Renal cortex interstitium (tissue), 15 donors: ENCODE measurements at places on chromosomes 16 and 17.

GRCh38 chr17:61480414-61480807 is 28.2 kb downstream of the TBX4 start:
- no peak for DNase-seq

- DNase-seq = no peak
Observed at GRCh38 chr16:8047736-8048135, 542.6 kb downstream of the TMEM114 start.

- peak; percentile 70 for DNase-seq
Observed at GRCh38 chr16:30805370-30806169, 18.6 kb upstream of the ZNF629 start.

DNA sequence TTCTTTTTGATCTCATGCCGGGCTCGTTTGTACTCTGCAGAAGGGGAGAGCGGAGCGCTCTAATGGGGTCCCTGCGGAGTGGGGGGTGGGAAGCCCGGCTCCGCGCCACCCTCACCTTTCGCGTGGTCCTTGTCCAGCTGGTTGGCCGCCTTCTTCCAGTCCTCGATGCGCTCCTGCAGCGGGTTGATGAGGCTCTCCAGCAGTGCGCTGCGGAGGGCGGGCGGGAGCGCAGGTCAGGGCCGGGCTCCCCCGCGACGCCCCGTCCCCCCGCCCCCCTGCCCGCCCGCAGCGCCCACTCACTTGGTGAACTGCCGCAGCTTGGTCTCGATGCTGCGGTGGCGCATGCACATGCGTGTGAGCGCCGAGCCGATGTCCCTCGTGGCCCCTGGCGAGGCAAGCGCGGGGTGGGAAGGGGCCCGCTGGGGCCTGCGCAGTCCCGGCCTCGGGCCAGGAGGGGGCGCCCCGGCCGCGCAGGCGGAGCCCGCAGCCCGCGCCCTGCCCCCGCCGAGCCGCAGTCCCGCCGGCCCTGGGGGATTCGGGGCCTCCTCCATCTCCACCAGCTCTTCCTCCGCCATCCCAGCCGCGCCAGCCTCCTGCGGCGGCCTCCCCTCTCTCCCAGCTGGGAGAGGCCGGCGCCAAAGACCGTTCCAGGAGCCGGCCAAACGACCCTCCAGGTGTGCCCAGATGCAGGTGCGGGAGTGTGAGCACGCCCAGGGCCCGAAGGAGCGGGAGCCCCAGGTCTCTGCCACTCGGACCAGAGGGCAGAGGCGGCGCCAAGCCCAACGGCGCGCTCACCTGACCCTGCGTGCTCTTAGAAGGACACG is 6.0 kb downstream of the MTSS2 start:
- DNase-seq = no peak

GRCh38 chr17:20074489-20074888 is 65.3 kb downstream of the SPECC1 start:
- no peak for DNase-seq

GRCh38 chr17:14904386-14904785 is 360.7 kb downstream of the PMP22 start:
- DNase-seq = no peak

DNA sequence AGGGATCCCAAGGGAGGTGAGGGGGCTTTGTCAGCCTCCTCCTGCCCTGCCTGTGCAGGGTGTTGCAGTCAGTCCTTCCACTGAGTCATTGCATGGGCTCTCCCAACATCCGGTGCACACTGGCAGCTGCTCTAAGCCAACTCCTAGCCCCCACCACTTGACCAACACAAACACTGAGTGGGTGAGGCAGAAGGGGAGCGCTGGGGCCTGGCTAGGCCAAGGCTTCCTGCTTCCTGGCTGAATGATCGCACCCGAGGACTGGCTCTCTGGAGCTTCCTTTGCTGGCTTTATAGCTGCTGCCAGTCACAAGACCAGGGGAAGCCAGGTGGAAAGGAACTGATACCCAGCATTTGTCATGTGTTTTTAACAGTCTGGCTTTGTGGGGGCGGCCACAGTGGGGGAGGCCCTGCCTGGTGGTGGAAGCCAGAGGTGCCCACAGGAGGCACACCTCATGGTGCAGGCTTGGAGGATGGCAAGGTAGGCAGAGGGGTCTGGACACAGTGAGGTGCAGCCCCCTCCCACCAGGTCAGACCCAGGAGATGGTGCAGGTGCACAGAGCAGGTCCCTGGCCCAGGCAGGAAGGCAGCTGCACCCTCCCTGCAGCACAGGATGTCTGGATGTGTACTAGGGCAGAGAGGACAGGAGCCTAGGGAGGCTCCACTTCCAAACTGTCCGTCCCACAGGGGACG is 6.8 kb downstream of the MPG start:
- DNase-seq = no peak

DNA sequence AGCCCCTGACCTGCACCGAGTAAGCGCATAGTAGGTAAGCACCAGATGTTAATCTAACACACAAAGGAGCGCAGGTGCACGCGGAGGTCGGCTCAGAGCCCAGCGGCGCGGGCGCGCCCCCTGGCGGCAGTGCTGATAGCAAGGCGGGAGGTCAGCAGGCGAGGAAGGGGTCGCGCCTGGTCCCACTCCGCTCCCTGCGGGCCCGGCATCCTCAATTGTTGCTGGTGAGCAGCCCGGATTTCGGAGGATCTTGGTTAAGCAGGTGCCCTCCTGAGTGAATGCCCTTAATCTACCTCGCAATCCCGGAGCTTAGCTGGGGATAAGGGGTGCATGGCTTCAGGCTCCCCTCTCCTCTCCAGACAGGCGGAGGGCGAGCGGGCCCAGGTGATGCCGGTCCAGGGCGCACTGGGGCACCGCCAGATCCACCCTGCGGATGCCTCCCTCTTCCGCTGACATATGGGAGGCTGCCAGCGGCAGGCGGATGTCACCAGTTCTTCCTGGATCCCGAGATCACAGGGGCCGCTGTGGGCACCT is 4.0 kb upstream of the WNT3 start:
- no peak for DNase-seq

- DNase-seq = no peak
Observed at GRCh38 chr17:46719891-46720290, 98.6 kb downstream of the WNT3 start.

- peak; percentile 74 for DNase-seq
Observed at GRCh38 chr16:67562526-67562917, at the start of gene CTCF. CTCF (plus strand) TSS chr16:67562526; CDS start chr16:67610833, 48,307 bp downstream.

- no peak for DNase-seq
Observed at GRCh38 chr17:6591599-6592158, 35.3 kb upstream of the PITPNM3 start.

GRCh38 chr17:10612957-10613744 is 44.0 kb downstream of the MYH3 start:
- DNase-seq = no peak

DNA sequence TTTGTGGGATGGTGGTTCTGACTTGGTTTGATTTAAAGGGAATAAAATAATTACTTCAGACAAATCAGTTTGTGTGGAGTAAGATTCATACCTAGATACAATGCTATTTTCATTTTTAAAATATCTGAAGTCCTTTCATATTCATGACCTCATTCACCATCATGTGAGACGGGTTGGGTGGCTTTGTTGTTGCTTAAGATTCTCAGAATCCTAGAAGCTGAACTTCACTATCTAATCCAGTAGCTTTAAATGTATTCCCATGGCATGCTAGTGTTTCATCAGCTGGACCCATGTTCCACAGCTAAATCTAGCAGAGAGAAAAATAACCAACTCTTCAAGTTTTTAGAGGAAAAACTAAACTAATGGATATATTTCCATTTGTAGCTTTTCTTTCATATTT is 2.7 kb upstream of the AMFR start:
- DNase-seq = no peak

DNA sequence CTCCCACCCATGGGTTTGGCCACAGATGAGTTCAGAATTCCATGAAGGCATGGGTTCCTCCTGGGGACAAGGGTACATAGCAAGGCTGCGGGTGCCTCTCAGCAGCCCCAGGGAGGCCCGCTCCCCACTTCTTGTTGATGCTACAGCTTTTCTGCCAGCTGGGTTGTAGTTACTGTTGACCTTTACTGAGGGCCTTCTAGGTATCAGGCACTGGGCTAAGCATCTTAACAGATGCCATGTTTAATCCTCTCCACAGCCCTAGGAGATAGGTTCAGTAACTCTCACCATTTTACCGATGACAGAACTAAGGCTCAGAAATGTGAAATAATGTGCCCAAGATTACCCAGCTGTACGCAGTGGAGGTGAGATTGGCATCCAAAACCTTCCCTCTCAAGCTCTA is 54.3 kb upstream of the DLX4 start:
- no peak for DNase-seq

- no peak for DNase-seq
Observed at GRCh38 chr16:67187175-67187890, 2.6 kb downstream of the EXOC3L1 start.

GRCh38 chr17:10178506-10178991 is 19.9 kb downstream of the GAS7 start:
- DNase-seq = no peak

DNA sequence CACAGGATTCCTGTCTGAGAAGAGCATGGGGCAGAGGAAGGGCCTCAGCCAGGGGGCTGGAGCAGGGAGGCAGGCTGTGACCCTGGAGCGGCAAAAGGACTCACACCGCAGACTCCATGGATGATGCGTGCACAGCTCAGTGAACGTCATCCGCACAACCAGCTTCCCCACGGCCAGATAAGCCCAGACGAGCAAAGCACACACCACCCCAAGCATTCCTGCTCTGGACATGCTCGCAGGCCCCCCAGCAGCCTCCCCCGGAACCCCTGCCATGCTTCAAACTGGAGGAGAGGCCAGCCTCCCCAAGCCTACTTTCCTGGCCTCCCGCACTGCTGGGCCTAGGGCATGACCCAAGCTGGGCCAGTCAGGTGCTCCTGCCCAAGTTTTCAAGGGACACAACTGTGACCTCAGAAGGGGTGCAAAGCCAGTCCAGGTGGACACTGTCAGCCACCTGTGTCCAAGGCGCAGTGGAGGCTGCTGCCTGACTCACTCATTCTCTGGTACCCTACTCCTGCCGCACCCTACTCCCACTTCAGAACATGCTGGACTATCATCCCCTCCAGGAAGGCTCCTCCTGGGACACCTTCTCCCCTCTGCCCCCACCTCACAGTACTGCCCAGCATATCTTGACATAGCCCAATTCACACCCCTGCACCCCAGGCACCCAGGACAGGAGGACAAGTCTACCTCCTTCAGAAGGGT is 4.8 kb downstream of the BCAR1 start:
- DNase-seq = no peak

DNA sequence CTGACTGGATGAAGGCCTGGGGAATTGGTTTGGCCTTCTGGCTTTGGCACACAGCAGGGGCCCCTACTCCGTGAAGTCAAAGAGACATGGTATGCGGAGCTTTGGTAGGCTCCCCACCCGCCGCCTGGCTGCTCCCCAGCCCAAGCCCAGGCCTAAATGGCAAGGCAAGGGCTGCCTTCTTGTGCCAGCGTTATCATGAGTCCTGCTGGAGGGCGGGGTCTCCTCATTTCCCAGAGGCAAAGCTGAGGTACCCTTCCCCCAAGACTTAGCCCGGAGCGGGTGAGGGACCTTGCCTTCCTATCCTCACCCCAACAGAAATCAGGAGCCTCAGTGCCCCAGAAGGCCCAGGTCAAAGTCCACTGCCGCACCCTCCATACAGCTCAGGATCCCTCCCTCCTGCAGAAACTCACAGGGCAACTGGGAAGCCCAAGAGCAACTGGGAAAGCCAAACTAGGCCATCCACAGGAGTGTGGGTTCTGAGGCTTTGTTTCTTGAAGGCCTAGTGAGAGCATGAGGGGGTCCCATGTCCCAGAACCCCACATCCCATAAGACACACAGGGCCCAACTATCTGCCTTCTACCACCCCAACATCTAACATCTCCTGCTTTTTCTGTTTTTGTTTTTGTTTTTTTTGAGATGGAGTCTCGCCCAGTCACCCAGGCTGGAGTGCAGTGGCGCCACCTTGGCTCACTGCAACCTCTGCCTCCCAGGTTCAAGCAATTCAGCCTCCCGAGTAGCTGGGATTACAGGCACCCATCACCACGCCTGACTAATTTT is 9.3 kb downstream of the PGAP3 start:
- no peak for DNase-seq

DNA sequence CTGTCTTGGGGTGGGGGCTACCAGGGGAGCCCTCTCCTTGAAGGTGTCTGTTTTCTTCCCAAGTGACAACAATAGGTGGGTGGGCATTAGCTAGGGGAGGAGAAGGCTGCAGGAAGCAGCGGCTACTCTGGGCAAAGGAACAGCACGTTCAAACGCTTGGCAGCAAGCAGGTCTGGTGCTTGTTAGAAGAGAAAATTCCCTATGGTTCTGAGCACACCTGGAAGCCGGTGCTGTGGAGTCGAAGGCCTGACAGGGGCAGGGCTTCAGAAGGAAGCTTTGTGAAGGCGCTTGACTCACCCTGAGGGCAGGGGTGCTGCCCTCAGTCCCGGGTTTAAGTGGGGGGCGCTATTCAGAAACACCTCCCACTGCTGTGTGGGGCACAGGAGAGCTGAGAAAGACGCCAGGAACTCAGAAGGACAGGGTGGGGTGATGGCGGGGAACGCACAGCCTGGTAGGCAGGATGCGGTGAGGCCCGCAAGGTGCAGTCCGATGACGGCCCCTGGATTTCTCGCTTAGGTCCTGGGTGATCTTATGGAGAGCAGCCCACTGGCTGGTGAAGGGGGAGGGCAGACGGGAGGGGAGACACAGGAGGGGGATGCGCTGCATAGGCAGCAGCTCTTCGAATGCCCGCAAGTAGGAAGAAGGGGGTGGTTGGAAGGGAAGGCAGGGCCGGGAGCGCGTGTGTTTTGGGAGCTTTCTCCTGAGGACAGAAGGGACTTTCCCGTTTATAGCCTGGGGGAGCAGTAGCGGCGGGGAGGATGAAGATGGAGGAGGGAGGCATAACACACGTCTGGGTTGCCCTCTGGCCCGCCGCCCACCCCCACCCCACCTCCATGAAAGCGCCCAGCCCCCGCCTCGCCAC is 3.2 kb downstream of the GJD3 start:
- no peak for DNase-seq

GRCh38 chr16:80063713-80064069 is 463.2 kb upstream of the MAF start:
- DNase-seq = no peak

DNA sequence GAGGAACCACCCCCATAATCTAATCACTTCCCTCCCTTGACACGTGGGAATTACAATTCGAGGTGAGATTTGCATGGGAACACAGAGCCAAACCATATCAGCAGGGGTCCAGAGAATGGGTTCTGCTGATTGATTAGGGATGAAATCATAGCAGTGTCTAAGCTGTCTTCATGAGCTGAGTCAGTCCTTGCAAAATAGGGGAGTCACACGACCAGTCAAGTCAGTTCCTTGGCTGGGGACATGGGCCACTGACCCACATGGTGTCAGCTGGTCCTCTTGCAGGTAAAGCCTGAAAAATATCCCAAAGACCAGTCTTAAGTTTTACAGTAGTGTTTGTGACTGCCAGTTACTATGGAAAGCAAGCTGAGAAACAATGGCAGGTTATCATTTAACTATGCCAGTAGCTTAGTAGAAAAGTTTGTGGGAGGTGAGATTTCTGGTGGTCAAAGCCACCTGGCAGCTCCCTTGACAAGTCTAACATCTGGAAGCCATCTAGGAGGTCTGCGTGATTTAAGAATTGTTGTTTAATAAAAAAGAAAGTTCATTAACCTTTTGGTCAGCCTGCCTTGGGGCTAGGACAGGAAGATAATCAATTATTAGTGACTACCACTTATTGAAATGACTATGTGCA is 15.7 kb upstream of the ATF7IP2 start:
- DNase-seq = no peak
